ENCODE measurements at places on chromosomes 12 and 14. TPM values are rescaled to one million over a fixed set of nuclear protein-coding genes. Genes with fewer than 3 reads are reported as not detected.

The TDRD9 gene
- 1.4 TPM for total RNA-seq

The PTPRB gene
- 49.5 TPM for total RNA-seq

The MGST1 gene
- 101 TPM for total RNA-seq

The TMEM119 gene
- total RNA-seq: 251 TPM

The KRT79 gene
- total RNA-seq: not detected

The GPRC5D gene
- total RNA-seq: not detected
